ENCODE measurements at places on chromosomes 11 and 22.

DNA sequence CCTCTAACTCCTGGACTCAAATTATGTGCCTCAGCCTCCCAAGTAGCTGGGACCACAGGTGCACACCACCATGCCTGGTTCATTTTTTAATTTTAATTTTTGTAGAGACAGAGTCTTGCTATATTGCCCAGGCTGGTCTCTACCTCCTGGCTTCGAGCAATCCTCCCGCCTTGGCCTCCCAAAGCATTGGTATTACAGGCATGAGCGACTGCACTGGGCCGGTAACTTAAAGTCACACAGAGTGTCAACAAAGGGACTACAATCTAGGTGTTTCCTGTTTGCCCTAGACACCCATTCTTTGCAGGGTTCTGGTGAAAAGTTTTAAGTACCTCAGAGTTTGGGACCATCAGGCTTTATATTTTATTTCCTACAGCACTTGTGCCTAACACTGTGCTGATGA lies 8.4 kb downstream of the UVRAG start:
- no peak for DNase-seq

DNA sequence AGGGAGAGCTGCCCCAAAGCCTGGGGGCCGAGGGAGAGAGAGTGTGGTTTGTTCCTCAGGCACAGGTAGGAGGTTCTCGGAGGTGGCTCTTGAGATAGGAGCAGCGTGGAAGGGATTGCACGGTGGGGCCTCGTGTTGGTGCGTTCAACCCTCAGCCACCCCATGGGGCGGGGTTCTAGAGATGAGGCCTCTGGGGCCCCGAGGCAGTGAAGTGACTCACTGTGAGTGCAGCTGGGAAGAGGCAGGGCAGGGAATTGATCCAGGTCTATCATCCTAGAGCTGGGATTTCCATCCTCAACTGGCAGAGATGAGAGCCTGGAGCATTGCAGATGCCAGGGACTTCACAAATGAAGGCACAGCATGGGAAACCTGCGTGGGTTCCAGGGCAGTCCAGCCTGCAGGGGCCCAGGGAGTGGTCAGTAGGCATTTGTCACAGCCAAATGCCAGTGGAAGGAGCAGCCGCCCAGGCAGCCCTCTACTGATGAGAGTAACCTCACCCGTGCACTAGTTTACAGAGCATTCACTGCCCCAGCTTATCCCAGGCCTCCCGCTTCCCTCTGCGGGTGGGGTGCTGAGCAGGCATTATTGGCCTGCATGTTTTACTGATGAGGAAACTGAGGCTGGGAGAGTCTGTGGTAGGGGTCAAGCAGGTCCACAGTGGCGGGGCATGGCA lies 5.1 kb upstream of the SMARCB1 start:
- no peak for DNase-seq

DNA sequence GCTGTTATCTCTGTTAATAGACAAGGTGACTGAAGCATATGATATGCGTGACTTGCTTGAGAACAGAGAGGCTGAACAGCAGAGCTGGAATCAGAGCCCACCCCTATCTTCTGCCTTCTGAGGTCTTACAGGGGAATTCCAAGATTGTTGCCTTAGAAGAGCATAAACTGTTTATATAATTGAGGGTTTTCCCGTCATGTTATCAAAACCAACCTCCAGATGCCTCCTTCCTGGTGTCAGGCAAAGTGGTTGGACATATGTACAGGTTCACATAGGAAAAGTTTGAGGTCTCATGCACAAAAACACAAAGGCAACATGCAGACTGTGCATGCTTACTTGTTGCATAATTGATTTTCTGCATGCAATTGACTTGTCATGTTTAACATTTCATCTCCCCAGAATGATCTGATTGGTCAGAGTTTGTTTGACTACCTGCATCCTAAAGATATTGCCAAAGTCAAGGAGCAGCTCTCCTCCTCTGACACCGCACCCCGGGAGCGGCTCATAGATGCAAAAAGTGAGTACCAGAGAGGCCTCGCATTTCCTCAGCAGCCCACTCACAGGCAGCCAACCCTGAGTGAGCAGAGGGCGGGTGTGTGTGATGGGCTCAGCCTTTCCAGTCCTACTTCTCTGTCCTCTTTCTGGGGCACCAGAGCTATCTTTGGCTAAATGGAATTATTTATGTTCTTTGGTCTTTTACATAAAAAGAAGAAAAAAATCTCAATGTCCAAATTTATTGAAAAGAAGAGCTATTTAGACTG lies 88.9 kb downstream of the BMAL1 start:
- DNase-seq = no peak

- DNase-seq = no peak
These were observed 49.7 kb upstream of the TTLL12 start for GRCh38 chr22:43236411-43237166.

- DNase-seq = no peak
These were observed 14.8 kb upstream of the FAM168A start for GRCh38 chr11:73612601-73613140.

- DNase-seq = peak; percentile 89
These were observed 3.3 kb downstream of the TKFC start for GRCh38 chr11:61336171-61336935.

- no peak for DNase-seq
These were observed 459.3 kb downstream of the BRD1 start for GRCh38 chr22:49368221-49368975.

GRCh38 chr11:117885777-117886176 lies 9.3 kb upstream of the FXYD6 start:
- DNase-seq = no peak

- DNase-seq = no peak
These were observed 71.9 kb upstream of the C11orf87 start for GRCh38 chr11:109350091-109350490.

GRCh38 chr22:23121424-23121823 lies 20.4 kb downstream of the RSPH14 start:
- no peak for DNase-seq

GRCh38 chr11:131712897-131713296 lies 342.5 kb downstream of the NTM start:
- DNase-seq = peak; percentile 55

GRCh38 chr11:65962141-65962564 lies 619 bp downstream of the SART1 start:
- no peak for DNase-seq

DNA sequence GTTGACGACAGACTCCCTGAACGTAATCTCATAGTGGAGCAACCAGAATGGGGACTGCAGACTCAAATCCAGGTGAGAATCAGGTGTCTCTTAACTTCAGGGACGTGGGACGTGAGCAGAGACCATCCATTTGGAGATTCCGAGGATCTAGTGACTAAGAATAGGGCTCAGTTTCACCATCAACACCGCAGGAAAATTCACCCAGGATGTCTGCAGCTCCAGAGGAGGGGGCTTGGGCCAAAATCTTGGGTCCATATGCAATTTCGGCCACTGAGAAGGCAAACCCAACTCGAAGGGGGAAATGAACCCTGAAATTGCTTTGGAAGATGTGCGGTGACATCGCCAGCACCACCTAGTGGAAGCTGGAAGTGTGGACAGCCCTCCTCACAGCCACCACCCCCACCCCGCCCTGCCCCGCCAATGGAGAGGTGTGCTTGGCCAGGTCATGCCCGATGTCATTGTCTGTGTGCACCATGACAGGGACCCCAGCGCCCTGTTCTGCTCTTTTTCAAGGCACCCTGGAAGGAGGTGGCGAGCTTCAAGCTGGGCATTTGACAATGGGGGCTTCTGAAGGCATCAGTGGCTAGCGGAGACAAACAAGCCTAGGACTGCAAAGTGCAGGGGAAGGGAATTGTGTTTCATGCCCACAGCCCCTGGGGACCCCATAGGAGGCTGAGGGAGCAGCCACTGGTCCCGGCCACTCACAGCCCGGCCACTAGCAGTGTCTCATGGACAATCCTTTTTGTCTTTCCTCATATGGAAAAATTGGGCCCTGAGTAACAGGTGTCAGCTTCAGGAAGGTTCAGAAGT lies 24.8 kb downstream of the APOL1 start:
- DNase-seq = peak; percentile 78

DNA sequence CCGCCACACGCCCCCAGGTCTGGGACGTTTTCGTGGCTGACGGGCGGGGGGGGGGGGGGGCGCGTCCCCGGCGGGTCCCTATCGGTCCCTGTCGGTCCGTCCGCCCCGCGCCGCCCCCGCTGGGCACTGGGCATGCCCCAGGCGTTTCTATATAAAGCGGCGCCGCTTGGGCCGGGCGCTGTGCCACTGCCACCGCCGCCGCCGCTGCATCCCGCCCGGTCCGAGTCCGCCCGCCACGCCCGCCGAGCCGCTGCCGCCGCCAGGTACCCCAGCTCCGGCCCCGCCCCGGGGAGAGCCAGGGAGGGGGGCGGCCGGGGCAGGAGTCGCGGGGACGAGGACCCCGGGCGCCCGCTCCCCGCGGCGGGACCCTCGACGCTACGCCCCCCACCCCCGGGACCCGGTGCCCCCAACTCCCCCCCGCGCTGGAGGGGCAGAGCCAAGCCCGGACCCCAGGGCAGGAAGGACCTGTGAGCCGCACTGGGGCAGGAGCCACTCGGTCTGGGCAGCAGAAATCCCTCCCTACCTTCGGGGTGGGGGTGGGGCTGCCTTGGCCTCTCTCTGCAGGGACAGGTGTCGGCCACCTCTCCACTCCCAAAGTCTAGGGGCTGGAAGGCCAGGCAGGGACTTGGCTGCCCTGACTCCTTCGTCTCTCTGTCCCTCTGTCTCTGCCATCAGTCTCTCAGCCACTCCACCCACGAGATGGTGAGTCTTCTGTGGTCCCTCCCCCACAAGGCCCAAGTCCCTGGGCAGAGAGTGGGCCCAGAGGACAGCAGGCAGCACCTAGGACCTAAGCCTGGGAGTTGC lies at the start of gene CARNS1:
CARNS1 (plus strand) TSS at position 178 of the 804 bp plus-strand sequence; CDS start at position 700, 522 bp downstream.
- DNase-seq = no peak

- DNase-seq = no peak
These were observed 106.7 kb upstream of the HSD17B12 start for GRCh38 chr11:43573873-43574272.

GRCh38 chr11:126993599-126993998 lies 7.0 kb downstream of the KIRREL3 start:
- DNase-seq = no peak

DNA sequence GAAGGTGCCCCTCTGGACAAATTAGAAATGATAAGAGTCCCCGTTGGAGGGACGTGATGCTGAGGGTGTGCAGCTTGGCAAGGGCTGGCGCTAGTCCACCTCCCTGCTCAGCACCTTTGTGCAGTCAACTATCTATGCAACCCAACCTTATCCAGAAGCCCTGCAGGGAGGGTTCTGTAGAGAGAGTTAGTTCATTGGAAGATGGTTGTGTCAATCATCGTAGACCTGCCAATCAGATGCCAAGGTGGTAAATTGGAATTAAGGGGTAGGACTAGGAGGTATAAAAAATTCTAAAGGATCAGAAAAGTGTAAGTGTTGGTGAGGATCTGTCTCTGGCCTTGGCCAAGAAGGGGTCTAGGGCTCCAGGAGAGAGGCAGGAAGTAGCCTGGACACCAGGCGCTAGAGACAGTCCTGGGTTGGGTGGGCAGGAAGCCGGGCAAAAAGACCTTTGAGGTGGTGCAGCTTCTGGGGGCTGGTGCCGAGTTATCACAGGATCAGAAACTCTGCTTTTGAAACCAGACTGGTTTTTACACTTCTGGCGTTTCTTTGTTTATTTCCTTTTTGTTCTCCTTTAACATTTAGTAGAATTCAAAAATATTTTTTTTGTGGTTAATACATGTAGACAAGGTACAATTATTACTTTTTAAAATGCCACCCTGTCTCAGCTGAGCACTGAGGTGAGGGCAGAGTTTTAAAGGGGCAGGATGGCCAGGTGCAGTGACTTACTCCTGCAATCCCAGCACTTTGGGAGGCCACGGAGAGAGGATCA lies 1.6 kb downstream of the C1QTNF6 start:
- peak; percentile 94 for DNase-seq

DNA sequence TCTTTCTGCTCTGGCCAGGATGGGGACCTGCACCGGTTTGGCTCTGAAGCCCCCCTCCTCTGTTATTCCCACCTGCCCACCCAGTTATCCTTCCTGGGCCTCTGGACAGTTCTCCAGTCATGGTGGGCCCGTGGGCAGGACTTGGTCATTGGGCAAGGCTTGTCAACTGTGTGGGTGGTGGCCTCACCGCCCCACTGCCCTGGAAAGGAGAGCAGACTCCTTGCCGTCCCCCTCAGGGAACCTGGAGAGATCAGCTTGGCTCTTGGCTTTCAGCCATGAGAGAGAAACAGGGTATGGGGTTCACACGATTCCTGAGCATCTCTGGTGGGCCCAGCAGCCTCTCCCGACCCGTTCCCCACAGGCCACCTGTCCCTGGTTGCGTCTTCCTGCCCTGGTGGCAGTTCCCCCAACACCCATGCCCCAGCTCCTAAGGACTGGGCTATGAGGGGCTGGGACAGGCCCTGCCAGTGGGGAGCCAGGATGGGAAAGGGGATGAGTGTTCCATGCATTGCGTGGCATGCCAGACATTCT lies 92.3 kb downstream of the MORC2 start:
- DNase-seq = no peak

- DNase-seq = peak; percentile 47
These were observed 51.9 kb downstream of the TEAD1 start for GRCh38 chr11:12725863-12726682.
